CD4-positive, alpha-beta T cell (primary cell): ENCODE measurements at places on chromosomes 6 and 20. TPM values are rescaled to one million over a fixed set of nuclear protein-coding genes. Genes with fewer than 3 reads are reported as not detected.
A peak's percentile ranks its signal among the peaks of the same experiment; 100 is the strongest.

DNA sequence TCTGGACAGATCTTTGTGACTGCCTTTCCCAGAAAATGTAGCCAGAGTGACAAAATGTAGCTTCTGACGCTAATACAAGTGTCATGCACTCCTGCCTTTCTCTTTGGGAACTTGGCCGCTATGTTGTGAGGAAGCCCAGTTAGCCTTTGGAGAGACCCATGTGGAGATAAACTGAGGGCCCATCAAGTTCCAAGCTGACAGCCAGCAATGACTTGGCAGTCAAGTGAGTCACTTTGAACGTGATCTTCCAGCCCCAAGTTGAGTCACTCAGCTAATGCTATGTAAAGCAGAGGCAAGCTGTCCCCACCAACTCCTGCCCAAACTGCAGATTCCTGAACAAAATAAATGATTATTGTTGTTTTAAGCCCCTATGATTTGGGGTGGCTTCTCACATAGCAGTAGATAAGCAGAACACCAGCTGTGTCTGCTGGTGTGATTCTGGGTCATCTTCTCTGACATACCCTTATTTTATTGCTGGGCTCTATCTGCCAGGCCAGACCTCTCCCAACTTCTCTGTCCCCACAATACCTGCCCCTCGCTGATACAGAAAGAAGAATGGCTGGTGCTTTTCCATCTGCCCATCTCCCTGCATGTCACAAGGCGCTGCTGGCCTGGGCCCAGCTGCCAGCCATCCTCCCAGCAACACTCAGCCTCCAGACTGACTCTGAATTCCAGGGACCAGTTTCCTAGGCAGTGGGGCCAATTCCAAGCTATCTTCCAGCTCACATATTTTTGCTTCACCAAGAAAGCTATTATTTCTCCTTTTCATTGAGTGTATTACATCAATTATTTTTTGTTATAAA, 274.8 kb downstream of the LRFN2 start:
- DNase-seq: no peak

DNA sequence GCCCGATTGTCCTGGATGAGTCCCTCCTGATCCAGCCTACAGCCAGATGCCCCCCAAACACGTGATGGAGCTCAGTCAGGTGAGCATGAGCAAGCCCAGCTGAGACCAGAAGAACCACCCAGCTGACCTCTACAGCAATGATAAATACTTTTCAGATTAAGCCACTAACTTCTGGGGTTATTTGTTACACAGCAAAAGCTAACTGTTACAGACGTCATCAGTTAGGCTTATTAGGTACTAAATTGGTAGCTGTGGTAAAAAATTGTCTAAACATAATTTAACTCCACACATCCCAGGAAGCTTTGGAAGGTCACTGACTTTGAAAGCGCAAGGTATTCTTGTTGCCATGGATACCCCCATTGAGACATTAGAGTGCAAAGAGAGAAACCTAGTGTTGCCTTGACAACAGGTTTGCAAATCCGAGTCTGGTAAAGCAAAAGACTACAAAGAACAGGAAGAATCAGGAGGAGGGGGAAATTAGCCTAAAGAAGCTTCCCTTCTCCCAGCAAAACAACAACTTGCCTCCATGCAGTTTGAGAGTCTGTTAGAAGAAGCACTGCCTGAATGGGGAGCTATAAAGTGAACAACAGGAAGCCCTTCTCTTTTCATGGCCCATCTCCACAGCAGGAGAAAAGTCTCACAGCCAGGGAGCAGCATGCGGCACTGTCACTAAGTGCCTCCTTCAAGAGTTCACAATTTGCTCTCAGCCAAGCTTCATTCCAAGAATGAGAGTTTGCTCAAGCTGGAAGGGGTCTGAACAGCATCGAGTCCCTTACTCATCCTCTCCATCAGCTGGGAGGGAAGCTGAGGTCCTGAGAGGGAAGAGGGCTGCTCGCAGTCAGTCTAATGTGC, 41.7 kb upstream of the ZNF831 start:
- peak; percentile 52 for DNase-seq

DNA sequence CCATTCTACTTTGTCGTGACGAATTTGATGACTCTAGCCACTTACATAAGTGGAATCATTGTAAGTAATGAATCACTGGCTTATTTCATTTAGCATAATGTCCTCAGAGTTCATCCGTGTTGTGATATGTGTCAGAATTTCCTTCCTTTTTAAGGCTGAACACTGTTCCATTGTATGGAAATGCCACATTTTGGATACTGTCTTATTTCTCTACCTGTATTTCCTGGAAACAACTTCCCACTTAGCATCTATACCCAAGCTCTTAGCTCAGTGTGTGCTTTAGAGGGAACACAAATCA, 28.8 kb upstream of the GGTLC1 start:
- no peak for DNase-seq

- DNase-seq: no peak
Observed at GRCh38 chr6:47535316-47536225, 58.0 kb downstream of the CD2AP start.

DNA sequence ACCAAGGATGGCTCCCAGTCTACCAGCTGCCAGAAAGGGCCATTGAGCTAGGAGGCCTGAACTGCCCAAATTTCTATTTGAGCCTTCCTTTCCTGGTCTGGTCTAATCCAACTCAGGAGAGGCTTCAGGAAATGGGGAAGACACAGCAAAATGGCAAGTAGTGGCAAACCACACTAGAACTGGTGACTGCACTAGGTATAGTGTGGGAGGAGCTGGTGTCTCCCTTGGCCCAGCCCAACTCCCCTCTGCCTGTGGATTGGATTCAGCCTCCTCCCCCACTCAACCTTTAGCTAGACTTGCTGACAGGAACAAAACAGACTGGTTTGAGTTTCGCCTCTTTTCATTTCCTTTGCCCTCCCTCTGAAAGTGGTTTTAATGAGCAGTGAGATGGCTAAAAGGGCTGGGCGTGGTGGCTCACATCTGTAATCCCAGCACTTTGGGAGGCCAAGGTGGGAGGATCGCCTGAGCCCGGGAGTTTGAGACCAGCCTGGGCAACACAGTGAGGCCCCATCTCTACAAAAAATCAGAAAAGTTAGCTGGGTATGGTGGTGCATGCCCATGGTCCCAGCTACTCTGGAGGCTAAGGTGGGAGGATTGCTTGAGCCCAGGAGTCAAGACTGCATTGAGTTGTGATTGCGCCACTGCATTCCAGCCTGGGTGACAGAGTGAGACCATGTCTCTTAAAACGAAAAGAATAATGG, 17.5 kb downstream of the MRPS18A start:
- no peak for DNase-seq

DNA sequence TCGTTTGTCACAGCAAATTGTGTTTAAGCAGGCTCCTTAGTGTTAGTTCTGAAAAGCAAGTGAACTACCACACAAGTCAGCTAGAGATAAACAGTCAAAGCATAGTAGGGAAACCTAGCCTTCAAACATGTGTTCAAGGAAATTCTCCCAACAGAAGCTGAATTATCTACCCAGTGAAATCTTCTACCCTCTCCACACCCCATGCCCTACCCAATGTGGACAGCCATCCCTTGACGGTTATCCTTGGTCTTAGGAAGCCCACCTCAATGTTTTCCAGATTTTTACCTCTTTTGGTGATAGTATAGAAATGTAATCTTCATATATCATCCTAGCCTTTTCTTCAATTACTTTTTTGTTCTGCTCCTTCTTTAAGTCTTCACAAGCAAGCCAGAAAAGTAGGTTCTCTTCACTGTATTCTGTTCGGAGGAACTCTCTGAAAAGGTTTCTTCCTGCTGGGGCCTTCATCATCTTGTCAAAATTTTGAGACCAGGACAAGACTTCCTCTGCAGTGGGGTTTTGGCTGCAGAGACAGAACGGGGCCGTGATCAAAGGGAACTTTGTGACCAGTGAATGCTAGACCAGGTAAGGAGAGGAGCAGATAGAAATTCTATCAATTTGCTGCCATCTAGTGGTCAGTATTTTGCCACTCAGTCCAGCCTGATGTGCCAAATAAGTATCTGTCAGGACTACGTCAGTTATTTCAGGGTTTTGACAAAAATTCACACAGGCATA, 21.6 kb upstream of the MTRF1L start:
- DNase-seq: peak; percentile 22

The EPB41L1 gene
- 0.19 TPM for total RNA-seq

The PTCRA gene
- total RNA-seq: not detected

The MTFR2 gene
- total RNA-seq: 1.1 TPM

The FABP7 gene
- total RNA-seq: not detected
